MV-4-11 (cell line): ENCODE measurements at places on chromosomes 1 and 21.
A peak's percentile ranks its signal among the peaks of the same experiment; 100 is the strongest.

DNA sequence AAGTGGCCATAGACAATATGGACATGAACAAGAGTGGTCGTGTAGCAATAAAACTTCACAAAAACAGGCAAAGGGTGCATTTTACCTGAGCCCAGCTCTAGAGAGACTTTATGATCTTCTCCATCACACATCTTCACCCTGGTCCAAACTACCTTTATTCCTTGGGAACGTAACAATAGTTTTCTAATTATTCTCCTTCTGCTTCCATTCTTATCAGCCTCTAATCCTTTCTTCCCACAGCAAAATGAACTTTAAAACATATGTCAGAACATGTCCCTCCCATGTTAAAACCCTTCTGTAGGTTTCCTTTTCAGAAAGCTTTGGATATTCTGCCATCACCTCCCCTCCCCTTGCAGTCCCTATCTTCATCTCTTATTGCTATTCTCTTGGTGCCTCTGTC lies 395.2 kb upstream of the PLXNA2 start:
- no peak for DNase-seq

GRCh38 chr1:167599957-167600581 lies 30.0 kb upstream of the RCSD1 start:
- DNase-seq: peak; percentile 77

DNA sequence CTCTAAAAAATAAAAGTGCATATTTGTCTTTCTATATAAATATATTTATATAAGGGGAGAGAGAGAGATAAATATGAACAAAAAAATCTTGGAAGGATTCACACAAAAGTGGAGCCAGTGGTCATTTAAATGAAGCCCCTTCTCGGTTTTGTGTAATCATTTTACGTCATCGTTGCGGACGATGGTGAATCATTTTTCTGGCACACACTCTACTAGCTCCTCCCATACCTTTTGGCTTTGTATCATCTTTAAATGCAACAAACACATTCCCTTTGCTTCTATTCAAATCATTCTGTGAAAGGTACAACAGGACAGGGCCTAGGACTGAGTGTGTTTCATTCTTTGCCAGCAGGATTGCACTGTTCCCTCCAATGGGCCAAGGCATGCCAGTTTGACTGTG lies 186.8 kb downstream of the TGFB2 start:
- no peak for DNase-seq

- DNase-seq: no peak
These were observed 10.8 kb downstream of the UMODL1 start for GRCh38 chr21:42081931-42082381.

- DNase-seq: no peak
These were observed 28.8 kb downstream of the CHD5 start for GRCh38 chr1:6151291-6151822.

DNA sequence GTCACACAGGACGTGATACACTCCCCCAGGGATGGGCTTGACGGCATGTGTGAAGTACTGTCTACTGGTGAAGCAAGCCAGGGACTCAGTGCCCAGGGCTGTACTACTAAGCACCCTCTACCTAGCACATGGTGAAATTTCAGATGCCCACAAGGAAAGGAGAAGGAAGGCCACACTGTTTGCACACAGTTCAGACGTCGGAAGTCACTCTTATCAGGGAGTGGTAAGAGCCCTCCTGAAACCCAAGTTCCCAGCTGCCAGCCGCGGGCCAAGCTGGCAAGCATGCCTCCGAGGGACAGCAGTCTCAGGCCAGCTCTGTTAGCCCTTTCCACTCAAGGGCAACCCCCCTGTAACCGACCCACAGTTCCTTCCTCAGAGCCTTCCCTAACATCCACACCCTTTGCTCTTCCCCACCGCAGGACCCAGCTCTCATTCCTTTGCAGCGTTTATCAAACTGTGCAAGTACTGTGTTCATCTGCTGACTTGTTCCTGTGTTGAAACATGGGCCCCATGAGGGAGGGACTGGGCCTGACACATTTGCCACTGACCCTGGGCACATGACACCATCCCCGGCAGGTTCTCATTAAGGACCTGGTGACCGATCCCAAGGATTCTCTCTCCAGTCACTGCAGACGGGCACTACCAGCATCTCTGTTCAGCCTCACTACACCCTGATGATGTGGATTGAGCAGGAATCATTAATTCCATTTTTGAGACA lies 58.5 kb downstream of the SLC66A1 start:
- no peak for DNase-seq

- peak; percentile 90 for DNase-seq
These were observed 38.8 kb upstream of the RASAL2 start for GRCh38 chr1:178055093-178055492.

- DNase-seq: peak; percentile 98
These were observed 1383.7 kb downstream of the MRPL39 start for GRCh38 chr21:24223624-24224023.
